ENCODE measurements at places on chromosomes 6 and 20. TPM values are rescaled to one million over a fixed set of nuclear protein-coding genes. Genes with fewer than 3 reads are reported as not detected.

- DNase-seq = no peak
These were observed 2.8 kb downstream of the POLH start for GRCh38 chr6:43578748-43579147.

Gene PERP
- total RNA-seq = 75.4 TPM

DNA sequence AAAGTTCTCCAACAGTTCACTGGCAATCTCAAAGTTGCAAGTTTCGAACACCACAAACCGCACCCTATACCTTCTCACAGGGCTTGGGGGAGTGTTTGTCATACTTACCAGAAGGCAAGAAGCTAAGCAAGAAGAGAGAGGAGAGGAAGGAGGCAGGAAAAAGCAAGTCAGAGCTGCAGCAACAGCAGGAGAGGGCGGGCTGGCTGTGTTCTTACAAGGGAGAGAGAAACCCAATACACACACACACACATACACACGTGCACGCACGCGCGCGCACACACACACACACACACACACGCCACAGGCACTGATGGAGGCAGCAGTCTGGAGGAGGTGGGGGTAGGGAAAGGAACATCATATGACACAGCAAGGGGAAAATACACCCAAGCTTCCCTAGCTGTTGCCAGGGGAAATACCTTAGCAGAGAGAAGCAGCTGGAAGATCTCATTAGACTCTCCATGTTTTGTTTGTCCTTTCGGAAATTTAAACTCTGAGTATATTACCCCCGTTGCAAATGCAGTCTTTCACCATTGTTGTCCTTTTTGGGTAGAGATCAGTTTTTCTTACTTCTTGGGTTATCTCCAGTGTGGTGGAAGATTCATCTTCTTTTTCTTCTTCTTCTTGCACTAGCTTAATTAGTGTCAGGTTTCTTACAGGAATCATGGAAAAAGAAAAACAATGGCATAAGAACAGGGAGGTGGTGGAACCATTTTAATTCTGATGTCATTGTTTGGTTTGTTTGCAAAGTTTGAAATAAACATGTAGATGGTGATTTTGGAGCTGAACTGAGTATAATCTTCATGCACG, at the start of gene TXLNB:
TSS of gene TXLNB (minus strand) at position 186 of the 807 bp plus-strand sequence. CDS start 3,099 bp downstream, outside the sequence.
- DNase-seq = peak; percentile 68

DNA sequence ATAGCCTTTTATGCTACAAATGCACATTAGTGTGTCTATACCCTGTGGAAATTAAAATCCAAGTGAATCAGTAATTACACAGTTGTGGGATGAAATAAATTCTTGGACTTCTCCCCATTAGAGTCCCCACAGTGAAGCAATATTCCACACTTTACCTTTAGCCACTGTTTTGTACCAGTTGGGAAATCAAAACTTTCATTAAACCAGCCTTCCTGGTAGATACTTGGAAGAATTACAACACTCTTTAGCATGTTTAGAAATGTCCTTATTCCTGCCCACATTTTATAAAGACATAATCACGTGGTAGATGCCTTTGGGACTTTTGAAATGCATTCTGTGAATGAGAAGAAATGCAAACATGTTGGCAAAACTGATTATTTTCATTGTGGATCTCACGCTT, 49.0 kb upstream of the ANKEF1 start:
- no peak for DNase-seq

DNA sequence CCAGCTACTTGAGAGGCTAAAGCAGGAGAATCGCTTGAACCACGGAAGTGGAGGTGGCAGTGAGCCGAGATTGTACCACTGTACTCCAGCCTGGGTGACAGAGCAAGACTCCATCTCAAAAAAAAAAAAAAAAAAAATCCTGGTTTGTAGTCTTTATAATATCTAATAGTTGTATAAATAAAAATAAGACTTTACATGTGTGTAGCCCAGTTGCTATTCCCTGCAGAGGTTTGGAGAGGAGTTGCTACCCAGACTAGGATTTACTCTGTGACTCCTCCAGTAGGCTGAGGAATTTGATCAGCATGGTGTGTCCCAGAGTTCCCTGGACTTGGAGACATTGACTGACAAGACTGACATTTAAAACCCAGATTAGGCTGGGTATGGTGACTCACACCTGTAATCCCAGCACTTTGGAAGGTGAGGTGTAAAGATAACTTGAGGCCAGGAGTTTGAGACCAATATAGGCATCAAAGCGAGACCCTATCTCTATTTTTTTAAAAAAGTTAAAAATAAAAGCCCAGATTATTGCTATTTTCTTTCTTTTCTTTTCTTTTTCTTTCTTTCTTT, 10.2 kb downstream of the CHMP4B start:
- no peak for DNase-seq

DNA sequence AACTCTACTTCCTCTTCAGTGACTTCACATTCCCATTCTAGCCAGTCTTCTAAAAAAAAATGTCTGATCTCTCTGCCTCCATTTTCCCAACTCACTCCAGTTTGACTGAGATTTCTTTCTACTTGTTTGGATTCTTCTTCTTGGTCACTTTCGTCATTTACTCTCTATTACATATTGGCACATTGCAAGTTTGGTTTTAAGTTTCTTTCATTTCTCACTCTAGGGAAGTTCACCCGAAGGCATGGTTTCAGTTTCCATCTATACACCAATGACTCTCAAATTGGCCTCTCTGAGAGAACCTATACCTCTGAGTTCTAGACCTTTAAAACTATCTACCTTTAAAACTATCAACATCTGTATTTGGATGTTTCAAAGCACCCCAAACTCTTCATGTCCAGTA, 51.3 kb downstream of the CD109 start:
- no peak for DNase-seq

GRCh38 chr20:38640521-38640920, 38.9 kb downstream of the ARHGAP40 start:
- no peak for DNase-seq

- DNase-seq = no peak
These were observed 156.8 kb upstream of the MLN start for GRCh38 chr6:33960345-33961313.

- DNase-seq = no peak
These were observed 16.4 kb downstream of the RBM38 start for GRCh38 chr20:57407541-57407956.

- DNase-seq = no peak
These were observed 38.1 kb upstream of the FAM135A start for GRCh38 chr6:70375166-70375565.

Gene MUCL3
- total RNA-seq = not detected

GRCh38 chr6:79334674-79335073, 100.2 kb upstream of the HMGN3 start:
- no peak for DNase-seq

DNA sequence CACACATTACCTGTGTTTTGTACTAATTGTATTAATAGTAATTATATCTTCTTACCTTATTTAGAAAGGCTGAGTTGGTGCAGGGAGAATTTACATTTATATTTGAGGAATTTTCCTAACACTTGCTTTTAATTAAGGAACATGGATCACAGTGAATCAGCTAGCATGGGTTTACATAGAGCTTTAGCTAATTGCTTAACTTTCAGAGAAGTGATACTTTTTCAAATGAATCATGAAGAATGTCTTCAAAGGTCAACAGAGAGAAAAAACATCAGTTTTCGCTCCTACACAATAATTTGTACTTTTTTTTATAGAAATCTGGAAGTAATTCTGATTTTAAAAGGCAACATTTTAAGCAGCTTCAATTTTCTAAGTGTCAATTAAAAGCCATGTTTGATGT, 195.0 kb upstream of the HEY2 start:
- no peak for DNase-seq

DNA sequence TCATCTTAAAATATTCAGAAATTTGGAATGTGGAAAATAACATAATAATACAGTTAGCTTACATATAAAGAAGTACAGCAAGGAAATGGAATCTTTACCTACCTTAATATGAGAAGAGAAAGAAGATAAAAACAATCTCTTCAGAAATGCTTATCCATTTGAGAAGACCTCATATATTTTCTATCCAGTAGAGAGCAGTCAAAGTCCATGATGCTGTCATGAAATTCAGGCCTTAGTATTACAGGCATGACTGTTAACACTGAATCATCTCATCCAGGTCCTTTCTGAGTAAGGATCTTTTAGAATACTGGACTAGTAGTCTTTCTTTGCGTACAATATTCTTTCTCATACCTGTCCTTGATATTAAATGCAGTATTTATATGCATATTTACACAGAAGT, 713.4 kb downstream of the CD109 start:
- DNase-seq = no peak

DNA sequence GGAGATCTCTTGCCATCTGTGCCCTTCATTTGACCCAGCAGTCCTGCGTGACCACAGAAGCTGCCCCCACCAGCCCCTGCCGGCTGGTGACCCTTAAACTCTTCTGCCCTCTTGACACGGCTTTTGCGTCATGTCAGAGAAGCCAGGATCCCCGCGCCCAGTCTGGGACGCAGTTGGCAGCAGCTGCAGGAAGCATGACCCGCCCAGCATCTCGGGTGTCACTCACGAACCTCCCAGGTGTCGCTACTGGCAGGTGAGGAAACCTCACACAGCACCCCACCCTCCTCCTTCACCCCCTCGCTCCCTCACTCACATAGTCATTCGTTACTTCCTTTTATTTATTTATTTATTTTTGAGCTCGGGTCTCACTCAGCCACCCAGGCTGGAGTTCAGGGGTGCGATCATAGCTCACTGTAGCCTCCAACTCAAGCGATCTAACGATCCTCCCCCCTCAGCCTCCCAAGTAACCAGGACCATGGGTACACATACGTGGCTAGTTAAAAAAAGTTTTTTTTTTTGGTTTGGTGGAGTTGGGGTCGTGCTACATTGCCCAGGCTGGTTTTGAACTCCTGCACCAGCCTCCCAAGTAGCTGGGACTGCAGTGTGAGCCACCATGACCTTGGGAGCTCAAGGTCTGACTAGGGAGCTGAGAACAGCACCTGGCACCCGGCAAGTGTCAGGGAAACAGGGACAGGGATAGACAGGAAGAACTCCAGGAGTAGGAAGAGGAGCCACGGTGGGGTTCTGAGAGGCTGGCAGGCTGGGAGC, 14.1 kb upstream of the SPDEF start:
- DNase-seq = no peak

DNA sequence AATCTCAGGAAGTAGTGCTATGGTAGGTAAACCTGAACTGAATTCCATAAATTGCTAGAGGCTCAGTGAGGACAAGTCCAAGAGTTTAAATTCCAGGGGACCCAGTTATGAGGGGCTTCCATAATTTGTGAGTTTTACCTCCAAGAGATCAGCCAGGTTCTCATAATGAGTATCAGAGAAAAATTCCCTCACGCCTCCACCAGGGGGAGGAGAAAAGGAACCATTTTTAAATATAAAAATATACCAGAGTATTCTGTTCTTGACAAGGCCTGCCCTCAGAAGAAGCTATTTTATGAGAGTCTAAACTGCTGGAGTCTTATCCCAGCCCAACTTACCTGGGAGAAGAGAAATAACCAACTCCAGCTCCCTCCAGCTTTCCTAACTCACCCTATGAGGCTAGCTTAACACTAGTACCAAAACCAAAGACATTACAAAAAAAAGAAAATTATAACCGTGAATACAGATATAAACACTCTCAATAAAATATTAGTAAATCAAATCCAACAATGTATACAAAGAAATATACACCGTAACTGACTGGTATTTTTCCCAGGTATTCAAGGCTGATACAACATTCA, 158.7 kb downstream of the TFAP2A start:
- no peak for DNase-seq

- no peak for DNase-seq
These were observed 161.5 kb upstream of the ADGRB3 start for GRCh38 chr6:68473433-68474210.

DNA sequence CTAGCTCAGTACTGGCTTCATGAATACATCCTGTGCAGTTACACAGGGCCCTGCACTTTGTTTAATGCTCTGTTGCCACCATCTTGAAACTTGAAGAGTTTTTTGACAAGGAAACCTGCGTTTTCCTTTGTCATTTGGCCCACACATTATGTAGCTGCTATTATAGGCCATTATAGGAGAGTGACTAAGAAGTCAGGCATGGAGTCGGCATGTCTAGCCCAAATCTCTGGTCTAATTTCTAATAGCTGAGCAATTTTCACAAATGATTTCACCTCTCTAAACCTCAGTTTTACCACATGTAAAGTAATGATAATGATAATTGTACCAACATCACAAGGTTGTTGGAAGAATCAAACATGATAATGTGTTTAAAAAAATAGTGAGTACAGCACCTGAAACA, 67.1 kb upstream of the MYLIP start:
- DNase-seq = no peak

DNA sequence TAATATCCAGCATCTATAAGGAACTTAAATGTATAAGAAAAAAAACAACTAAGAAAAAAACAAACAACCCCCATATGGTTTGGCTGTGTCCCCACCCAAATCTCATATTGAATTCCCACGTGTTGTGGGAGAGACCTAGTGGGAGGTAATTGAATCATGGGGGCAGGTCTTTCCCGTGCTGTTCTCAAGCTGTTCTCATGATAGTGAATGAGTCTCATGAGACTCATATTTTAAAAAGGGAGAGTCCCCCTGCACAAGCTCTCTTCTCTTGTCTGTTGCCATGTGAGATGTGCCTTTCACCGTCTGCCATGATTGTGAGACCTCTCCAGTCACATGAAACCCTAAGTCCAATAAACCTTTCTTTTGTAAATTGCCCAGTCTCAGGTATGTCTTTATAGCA, 105.7 kb upstream of the GJE1 start:
- DNase-seq = no peak

Gene CST7
- total RNA-seq = 6.4 TPM
